ENCODE measurements at places on chromosomes 4 and X.

DNA sequence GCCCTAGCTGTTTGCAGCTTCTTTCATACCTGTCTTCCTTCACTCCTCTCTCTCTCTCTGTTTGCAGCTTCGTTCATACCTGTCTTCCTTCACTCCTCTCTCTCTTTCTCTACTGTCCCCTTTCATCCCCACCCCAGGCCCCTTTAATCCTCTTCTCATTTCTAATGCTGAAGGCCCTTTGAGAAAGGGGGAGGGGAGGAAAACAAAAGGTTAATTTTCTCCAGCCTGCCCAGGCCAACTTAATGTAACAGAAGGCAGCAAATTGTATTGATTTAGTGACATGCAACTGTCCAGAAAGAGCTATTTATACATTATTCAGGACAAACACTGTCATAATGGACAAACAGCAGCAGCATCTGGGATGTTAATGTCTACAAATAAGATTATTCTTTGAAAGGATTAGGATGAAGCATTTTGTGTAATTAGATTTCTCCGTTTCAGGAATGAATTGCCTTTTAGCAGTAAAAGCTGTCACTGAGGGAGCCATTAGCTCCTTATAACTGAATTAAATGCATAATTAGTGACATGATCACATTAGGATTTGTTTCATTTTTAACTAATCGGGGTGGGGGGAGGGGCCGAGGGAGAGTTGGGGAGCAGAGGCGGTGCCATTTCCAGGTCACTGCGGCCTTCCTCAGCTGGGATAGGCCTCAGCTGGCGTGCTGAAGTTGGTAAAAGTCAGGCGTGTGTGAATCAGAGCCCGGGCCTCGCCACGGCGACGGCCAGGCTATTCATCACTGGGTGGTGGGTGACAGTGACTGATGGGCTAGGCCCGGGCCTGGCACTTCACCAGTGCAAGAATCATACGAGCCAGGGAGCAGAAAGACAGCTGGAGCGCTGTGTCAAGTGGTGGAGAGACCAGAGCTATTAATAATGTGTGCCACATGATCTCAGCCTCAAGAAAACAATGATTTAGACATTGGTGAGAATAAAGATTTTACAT, 174.5 kb downstream of the NKX6-1 start:
- DNase-seq: no peak

GRCh38 chrX:149274516-149275105, 230.5 kb downstream of the IDS start:
- DNase-seq: no peak

- no peak for DNase-seq
These were observed 639.0 kb downstream of the BCOR start for GRCh38 chrX:39458779-39459178.

DNA sequence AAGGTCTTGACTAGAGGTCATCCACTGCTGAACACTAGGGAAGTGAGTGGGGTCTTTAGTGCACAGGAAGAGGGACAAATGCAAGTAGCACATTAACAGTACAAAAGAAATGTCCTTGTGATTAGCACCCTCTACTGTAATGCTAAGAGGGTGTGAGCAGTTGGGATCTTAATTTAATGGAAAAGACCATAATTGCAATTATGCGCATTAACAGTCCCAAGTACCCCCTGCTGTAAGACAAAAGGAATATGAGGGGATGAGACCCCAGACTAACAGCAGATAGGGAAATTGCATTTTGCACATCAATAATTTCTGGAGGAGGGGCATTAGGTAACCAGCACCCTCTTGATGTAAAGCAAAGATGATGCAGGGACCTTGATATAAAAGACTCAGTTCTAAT, 285.0 kb downstream of the CHIC1 start:
- no peak for DNase-seq

DNA sequence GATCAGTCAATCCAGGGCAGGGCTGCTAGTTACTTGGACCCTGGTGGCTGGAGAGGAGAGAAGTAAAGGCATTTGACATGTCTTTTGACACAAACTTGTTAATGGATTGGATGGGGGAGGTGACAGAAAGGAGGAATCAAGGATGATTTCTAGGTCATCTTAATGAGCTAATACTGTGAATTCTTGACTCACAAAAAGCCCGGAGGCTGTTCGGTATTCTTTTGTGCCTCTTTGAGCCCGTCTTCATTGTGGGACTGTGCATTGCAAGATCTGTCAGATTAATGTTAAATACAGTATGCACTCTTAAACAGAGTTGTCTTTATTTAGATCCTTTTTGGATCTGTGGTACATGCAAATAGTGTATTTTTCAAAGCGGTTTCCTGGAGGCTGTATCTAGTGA, 25.1 kb downstream of the POLA1 start:
- no peak for DNase-seq

- DNase-seq: no peak
These were observed 143.8 kb downstream of the FANCB start for GRCh38 chrX:14729058-14729457.

DNA sequence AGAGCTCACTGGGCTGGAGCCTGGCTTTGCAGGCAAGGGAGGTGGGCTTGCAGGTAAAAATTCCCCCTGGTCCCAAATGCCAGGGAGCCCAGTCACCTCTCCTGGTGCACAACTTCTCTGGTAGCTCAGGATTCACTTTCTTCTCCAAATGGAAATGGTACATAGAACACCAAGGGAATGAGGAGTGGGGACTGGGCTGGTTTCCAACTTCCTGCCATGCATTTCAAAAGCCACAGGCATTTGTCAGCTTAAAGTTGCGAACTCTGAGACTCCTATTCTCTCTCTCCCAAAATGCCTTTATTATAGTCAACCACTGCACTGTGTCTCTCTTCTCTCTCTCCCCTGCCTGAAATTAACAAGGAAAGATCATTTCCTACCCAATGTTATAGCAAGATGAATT, 177.3 kb downstream of the GRIA3 start:
- DNase-seq: no peak

DNA sequence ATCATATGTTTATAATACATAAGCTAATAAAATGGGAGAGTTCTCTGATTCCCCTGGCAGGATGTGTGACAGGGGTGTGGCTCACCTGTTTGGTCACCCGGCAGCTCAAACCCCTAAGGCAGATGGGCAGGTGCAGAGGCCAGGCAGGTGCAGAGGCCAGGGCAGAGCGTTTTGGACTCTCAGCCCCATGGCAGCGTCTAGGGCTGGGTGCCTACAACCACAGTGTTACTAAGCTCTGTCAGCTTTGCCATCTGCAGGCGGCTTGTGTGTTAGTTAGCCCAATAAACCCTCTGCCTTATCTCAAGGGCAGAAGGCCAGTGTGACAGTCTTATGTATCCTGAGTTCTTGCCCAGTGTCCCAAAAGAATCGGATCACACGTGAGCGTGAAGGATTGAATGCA, 54.0 kb upstream of the UGT2B15 start:
- DNase-seq: no peak

DNA sequence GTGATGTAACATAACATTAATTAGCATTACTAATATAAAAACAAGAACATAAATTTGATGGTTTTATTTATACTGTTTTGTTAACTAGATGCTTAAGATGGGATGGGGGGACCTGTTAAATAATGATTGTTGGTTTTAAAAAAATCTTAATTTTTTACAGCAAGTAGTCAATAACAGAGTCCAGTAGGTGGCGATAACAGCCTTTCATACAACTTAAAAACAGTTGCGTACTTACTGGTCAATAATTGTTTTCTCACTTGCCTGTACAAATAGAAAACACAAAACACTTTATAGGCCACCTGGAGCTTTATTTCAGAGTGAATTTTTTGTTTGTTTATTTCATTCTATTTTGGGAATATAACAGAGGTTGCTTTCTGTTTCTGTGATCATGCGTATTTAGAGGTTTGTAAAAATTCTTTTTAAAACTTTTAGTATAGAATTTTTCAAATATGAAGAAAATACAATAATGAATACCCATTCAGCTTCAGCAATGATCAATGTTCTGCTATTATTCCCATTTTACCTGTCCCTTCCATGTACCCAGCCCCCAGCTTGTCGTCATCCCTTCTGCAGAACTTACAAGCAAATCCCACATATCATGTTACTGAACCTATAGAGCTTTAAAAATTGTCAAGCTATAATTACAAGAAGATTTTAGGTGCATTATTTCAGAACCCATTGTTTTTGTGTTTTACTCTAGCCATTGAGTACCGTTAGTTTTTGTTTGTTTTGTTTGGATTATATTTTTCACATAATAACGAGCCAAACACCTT, 97.1 kb downstream of the MRPL1 start:
- DNase-seq: no peak

DNA sequence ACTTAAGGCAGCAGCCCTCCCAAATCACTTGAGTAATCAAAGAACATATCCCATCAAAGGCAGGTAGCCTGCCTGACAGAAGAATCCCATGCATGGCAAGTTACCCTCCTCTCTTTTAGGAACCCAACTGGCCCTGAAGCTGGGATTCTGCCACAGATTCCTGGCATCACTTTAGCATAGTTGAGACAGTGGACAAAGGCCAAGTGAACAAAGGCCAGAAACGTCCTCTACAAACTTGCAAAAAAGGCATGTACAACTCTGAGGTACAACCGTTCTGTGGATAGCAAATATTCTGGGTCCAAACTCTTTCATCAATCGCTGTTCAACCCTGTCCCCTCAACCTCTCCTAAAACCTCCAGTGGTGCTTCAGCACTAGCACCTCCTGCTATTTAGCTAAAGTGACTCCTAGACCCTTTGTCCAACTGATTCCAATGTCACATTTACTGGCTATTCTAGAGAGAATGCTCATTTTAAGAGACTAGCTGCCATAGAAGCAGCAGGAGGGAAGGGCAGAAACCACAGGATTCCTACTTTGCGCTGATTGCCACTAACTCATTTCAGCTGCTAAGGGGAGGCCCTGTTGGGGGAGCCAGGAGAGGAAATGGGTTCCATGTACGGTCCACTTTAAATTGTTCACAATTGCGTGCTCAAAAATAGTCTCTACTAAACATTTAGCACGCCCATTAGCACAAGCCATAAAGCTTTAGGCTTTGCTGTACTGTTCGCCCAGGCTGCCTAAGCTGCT, 105.9 kb downstream of the SHROOM4 start:
- DNase-seq: no peak

DNA sequence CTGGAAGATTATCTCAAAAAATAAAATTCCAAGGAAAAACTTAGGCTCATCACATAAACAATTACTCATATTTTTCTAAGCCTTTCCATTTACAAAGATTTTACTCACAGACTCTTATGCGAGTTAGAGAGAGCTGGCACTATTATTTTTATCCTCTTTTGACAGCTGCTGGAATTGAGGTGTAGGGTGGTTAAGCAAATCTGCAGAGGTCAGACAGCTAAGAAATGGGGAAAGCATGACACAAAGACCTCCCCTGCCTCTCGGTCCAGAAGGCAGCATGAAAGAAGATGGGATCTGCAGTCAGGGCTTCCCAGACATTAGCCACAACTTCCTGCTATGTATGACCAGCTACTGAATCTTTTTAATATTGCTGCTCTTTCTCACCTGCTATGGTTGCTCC, 89.9 kb upstream of the CPEB2 start:
- DNase-seq: no peak

- no peak for DNase-seq
These were observed 188.8 kb upstream of the TECRL start for GRCh38 chr4:64598066-64598465.

DNA sequence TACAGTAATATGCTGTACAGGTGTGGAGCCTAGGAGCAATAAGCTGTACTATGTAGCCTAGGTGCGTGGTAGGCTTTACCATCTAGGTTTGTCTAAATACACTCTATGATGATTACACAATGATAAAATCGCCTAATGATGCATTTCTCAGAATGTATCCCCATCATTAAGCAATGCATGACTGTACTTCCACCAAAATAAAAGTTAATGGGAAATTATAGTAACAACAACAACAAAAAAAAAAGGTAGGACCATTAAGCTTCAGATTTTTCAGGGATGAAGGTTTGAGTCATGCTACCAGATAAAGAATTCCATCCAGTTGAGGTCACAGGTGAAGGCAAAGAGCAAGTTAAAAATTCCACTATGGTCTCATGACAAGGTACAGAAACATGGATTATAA, 68.2 kb downstream of the MAGEA10 start:
- no peak for DNase-seq

DNA sequence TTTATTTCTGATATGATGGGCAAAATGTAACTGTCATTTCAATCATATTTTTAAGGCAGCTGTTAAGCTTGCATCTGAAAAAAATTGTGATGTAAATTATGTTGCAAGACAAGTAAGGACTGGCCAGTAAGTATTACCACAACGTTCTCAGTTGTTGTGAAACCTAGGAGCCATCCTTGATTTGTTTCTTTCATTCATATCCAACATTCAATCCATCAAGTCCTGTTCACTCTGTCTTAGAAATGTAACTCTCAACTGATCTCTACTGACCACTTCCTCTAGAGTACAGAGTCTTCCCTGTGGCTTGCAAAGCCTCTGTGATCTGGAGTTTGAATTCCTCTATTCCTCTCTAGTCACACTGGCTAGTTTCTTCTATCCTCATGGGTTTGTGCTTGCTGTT, 161.4 kb upstream of the MAD2L1 start:
- no peak for DNase-seq

- no peak for DNase-seq
These were observed 8.0 kb downstream of the LGI2 start for GRCh38 chr4:25022766-25023165.
